ENCODE measurements at places on chromosomes 6 and 20.

DNA sequence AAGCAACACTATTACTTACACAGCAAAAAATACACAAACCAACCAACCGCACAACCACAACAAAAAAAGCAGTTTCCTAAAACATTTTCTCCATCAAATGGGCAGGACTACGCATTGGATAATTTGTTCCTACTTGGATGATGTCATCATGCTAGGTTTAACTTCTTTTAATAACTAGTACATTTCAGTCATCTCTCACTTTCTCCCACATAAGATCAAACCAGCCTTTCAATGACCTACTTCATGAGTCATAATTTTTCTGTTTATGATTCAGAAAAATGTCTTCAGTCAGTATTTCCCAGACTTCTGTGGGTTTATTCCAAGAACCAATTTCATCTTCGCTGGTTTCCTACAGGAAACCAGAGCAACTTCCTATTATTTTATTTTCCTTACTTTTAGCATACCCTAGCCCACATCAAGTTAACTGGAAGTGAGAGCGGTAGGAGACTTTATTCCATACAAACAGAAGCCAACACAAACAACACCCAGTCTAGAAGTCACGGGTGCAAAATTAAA lies 134.2 kb downstream of the GMDS start:
- no peak for DNase-seq

DNA sequence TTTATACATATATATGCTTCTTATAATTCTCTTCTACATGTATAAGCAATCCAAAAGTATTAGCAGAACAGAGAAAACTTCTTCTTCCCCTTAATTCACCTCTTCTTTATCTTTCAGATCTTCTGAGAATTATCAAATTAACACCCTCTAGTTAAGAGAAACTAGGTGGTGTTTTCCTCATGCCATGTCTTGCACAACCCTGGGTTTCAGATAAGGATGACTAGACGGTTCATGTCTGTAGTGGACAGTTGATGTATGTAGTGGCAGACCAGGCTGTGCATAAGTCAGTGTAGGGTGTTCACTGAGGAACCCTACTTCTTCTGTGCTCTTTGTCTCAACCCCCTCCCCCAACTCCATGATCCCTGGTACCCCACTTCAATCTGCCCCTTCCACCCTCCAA lies 187.3 kb downstream of the SAMD5 start:
- no peak for DNase-seq

DNA sequence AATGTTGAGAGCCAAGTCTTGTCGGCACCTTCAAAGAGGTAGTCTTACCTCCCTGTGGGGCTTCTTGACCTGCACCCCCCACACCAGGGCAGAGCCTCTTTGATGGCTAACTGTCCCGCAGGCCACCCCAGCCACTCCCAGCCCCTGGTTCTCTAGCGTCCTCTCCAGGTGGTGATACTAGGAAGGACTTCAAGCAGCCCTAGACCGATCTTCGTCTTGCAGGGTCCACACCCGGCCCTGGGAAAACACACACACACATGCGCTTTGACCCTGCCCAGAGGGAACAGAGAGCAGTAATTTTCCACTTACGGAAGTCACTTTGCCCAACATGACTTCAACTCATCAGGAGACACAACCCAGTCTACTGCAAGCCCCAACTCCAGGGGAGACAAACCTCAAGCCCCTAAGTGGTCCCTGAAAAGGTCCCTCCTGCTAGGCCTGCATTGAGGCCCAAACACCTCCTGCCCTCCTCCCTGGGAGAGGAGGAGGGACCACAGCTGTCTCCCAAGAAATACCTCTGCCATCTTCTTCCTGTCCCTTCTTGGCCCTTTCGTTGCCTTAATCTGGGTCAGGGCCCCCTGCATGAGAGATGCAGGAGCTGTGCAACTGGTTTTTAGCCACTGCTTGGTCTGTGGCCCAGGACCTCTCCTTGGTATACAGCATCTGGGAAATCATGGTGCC lies 2.9 kb upstream of the BPIFB1 start:
- no peak for DNase-seq

DNA sequence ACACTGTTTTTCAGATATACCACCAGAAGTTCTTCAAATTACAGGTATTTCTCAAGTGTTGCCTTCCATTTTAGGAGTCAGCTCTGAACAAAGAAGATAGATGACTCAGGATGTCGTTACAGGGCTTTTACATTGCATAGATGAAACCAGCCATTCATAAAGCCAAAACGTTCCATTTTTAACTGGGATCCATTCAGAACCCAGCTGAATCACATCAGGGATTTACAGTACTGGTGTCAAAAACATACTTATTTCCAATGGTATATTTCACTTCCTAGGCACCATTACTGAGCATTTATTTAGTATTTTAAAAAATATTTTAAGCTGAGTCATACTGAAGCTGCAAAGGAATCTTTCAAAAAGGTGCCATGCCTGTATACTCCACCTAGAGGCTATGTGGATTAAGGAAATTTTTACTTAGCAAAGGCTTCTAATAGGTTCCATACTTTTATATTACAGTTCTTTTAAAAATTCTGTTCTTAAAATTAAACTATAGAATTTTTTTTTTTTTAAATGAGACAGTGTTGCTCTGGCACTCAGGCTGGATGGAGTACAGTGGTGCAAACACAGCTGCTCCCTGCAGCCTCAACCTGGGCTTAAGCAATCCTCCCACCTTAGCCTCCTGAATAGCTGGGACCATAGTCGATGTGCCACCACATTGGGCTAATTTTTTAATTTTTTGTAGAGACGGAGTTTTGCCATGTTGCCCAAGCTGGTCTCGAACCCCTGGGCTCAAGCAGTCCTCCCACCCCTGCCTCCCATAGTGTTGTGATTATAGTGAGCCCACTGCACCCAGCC lies 2.6 kb downstream of the ASF1A start:
- DNase-seq, result peak; percentile 22

DNA sequence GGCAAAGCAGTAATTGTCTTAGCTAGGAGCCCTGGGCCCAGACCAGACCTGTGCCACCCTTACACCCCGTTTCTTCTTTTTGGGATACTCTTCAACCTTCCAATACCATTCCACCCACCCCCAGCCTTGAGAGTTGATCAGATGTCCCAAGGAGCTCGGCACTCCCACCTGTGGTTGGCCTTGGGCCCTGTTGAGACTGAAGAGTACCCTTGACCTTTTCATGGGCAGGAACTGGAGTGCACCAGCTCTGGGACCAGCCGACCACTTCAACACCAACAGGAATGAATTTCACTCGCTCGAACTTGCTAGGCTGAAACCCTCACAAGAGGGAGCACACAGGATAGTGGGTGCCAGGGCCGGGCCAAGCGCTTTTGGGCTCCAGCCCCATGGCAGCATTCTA lies 273.6 kb downstream of the PHACTR1 start:
- no peak for DNase-seq

- no peak for DNase-seq
Measured at GRCh38 chr6:100412872-100413271, 51.8 kb downstream of the SIM1 start.

GRCh38 chr20:371755-372542 lies 8.6 kb upstream of the TRIB3 start:
- DNase-seq, result no peak

GRCh38 chr20:31569163-31570020 lies 35.7 kb upstream of the ID1 start:
- DNase-seq, result peak; percentile 53

DNA sequence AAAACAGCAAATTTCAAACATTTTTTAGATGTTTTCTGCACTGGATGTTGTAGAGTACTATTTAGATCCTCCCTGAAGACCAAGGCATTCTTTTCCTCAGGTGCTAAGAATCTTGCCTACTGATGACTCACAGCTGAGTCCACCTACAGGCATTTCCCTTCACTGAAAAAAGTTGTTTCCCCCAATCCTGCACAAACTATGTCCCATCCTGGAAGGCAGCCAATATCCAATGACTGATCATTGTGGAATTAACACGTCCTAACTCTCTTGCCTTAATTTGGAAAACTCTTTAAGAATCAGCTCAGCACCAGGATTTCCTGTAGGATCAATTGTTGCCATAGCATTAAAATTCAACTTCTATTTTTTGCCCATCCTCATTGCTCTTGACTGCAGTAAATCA lies 268.4 kb upstream of the IRAK1BP1 start:
- DNase-seq, result no peak

DNA sequence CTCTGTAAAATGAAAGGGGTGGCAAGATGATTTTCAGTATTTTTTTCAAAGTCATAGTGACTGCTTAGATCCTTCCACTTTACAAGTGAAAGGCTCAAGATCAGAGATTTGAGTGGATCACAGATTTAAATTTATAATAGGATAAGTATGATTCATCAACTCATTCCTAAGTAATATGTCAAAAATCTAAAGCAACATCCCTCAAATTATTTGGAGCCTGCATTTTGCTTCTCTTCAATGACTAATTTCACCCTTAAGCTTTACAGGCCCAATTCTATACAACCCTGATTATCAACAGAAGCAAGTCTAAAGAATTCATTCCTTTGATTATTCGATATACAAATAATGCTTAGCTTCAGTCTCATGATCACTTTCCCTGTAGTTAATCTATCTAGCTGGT lies 93.9 kb upstream of the HEY2 start:
- DNase-seq, result no peak

DNA sequence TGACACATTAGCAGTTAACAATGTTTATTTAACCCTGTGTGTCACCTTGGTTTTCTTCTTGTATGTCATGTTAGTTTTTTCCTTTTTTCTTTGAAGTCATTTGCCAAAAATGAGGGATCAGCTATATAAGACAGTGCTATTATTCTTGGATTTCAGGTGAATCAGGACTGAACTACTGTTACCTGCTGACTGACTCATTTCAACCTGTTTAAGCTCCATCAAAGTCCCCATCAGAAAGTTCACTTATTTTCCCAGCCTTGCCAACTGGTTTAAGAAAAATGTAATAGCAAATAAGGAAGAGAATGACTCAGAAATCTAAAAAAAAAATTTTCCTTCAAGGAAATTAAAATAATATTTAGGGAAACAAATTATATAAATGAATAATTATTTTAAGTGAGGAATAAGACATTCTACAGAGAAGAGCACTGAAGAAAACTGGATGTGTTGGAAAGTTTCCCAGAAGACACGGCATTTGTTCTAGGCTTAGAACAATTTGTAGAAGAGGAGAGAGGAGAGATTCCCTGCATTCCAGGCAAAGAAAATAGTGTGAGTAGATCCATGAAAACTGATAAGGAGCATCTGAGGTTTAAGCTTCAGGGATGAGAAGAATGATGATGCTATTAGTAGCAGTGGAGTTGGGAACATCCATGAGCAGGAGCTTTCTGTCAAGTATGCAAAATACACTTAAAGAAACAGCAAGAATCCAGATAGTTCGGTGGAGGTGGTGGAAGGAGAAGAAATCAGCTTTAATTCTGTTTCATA lies 84.9 kb upstream of the SIM1 start:
- DNase-seq, result no peak

DNA sequence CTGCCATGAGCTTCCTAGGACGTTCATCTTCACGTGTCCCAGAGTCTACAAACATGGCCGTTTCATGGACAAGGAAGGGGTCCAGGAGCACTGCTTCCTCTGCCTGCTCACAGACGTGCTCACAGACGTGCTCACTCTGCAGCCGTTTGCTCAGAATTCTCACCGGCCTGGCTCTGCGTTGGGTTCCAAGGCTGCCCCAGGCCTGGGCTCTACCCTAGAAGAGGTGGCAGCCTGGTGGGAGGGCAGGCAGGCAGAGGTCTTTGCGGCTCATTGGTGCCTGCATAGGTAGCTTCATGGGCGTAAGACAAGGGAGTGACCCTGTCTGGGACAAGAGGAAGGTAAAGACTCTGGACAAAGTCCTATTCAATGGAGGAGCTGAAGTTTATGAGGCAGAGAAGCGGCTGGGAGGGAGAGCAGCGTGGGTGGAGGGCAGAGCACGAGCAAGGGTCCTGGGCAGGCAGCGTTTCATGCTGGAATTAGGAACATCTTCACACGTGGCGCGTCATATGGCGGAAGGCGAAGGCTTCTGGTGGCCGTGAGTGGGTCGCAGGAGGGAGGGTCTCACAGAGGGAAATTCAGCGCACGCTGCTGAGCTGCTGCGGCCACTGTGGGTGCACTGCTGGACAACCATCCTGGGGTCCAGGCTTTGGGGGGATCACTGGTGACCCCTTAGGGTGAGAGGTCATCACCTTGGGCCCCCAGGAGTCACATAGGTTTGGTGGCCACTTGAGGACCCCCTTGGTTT lies 138.2 kb downstream of the PHACTR3 start:
- no peak for DNase-seq
